Tibial nerve (tissue), 4 donors: ENCODE measurements at places on chromosomes 13 and 19. TPM values are rescaled to one million over a fixed set of nuclear protein-coding genes. Genes with fewer than 3 reads are reported as not detected.
A peak's percentile ranks its signal among the peaks of the same experiment; 100 is the strongest.

DNA sequence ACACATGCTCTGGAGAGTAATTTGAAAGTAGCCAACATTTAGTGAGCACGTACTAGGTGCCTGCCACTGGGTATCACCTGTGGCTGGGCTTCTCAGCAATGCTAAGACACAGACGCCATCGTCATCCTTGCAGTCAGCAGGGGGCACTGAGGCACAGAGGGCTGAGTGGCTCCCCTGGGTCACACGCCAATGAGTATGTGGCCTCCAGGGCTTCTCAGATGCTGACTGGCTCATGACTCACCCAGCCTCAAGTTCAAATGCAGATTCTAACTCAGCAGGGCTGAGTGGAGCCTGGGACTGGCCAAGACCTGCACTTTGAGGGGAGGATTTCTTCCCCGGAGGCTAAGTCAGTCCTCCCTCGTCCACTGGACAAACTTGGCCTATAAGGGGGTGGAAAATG, 115.1 kb upstream of the CACNA1A start:
- DNase-seq, result no peak

LENG9 gene
- total RNA-seq, result 9.6 TPM

KLK7 gene
- 4.6 TPM for total RNA-seq

GRCh38 chr13:74860789-74861188, 621.2 kb downstream of the TBC1D4 start:
- DNase-seq, result no peak

DNA sequence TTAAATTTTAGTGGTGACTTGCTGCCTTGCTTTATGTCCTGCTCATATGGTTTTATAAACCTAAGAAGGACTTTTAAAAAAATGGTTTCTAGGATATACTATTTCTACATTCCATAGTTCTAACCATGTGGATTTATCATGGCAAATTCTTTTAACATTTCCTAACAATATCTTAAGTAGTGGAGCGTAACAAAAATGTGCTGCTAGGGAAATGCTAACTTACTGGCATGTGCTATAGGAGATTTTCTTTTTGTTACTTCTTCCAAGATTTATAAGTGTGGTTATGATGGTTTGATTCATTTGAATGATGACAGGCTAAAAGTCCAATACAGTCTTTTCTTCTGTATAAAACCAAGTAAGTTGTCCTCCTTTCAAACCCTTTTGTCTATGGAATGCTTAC, 713.7 kb downstream of the SLITRK1 start:
- DNase-seq, result no peak

GRCh38 chr13:94590744-94591143, 5.2 kb downstream of the TGDS start:
- no peak for DNase-seq

- no peak for DNase-seq
Measured at GRCh38 chr19:6556480-6557195, 25.8 kb downstream of the TNFSF9 start.

- DNase-seq, result no peak
Measured at GRCh38 chr19:11286312-11286974, 9.5 kb upstream of the TSPAN16 start.

DNA sequence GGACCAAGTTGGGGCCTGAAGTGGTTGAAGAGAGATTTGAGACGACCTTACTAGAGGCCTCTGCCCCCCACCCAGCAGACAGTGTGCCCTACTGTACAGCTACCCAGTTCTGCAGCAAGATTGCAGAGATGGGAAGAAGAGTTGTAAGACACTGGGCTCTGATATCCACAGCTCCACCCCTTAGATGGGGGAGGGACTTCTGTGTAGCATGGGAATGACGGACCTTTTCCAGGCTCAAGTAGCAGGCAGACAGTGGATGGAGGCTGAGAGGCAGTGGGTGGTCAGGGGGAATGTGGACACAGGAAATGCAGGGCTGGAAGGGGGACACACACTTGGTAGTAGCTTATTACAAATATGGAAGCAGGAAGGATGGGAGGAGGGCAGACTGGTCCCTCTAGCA, 13.0 kb downstream of the LRFN3 start:
- no peak for DNase-seq

- peak; percentile 32 for DNase-seq
Measured at GRCh38 chr13:30158774-30159445, 148.4 kb downstream of the KATNAL1 start.

DNA sequence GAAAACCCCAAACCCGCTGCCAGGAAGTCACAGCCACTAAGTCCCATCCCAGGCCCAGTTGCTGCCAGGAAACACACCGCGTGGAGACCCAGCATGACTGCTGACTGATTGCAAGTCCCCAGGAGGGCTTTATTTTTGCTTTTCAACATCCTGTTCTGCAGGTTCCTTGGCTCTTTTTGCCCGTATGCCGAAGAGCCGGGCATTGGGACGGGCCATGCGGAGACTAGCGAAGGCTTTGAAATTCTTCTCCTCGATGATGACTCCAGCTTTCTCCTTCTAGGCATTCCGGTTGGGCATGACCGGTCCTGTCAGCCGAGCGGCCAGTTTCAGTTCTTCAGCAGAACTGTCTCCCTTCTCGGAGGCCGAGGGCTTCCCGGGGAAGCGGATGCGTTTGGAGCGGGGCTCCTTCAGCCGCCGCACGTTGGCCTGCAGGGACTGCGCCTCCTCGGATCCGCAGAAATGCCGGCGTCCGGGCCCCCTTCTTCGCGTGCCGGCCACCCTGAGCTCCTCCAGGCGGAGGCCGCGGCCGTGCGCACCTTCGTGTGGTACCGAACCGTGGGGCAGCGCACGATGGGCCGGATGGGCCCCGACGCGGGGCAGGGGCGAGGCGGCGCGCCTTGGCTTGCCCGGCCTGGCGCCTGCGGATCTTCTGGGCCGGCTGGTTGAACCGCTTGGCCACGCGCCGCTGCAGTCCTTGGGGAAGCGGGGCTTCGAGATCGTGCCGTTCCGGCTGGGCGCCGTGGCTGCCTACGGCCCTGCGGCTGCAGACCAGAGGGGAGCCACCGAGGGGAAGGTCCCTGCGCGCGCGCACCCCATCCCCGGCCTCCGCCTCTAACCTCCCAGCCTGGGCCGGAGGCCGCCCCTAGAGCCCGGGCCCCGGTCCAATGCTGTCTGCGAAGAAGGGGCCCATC, 15.2 kb downstream of the ZSCAN5C start:
- no peak for DNase-seq

DNA sequence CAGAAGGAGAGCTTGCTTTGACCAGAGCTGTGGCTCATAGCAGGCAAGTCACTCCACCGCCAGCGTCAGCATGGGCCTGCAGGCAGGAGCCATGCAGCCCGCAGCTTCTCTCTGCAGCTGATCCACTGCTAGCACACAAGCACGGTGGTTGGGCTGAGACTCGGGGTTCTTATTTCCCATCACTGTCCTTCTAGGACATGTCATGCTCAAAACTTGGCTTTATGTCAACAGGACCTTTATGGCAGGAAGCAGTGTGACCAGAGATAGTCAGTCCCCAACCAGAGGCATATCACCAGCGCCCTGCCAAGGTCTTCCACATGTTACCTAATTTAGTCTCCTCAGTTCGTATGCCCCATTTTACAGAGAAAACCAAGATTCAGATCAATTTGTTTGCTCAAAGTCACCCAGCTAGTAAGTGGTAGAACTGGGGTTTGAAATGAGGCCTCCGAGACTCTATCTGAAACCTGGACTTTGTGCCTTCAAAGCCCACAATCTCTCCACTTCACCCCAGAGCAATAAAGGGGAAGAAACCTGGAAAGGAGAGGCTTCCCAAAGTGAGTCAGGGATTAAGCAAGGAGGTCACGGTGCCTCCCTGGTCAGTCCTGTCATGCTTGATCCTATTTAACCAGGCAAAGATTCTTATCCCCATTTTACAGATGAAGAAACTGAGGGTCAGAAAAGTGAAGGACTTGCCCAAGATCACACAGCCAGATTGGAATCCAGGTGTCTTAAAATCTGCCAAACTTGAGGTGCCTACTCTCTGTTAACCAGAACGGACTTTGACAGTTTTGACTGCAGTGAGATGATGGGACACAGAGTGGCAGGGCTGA, 5.1 kb downstream of the TMEM272 start:
- no peak for DNase-seq

CRX gene
- total RNA-seq, result not detected

- DNase-seq, result no peak
Measured at GRCh38 chr13:94829837-94830365, 117.6 kb upstream of the SOX21 start.
